ENCODE measurements at places on chromosomes 7 and 10.
A peak's percentile ranks its signal among the peaks of the same experiment; 100 is the strongest.

GRCh38 chr7:114921631-114922025 is 266 bp upstream of the MDFIC start:
- DNase-seq: peak; percentile 57

- no peak for DNase-seq
Observed at GRCh38 chr10:69439813-69440506, 11.3 kb upstream of the TSPAN15 start.

DNA sequence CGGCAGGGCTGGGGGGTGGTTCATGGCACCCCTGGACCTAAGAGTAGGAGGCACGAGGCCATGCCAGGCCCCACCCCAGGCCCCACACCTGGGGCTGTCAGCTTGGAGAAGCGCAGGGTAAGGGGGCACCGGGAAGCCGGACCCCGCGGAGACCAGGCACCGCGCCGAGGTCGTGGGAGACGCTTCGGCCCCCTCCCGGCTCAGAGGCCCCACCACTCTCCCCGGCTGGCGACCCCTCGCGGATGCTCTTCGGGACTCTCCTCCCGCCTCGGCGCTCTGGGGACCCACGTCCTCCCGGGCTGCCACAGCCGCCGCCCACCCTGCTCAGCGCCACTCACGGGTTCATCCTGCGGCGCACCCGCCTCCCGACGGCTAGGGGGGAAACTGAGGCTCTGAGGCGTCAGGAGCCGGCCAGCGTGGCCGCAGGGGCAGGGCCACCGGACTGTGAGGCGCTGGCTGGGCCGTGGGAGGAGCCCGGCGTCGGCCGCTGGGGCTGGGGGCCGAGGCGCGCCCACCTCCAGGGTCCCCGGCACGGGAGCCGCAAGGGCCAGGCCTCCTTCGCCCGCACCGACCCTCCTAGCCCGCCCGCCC is 25.9 kb downstream of the PDGFA start:
- DNase-seq: no peak

GRCh38 chr7:8303904-8304528 is 42.0 kb upstream of the ICA1 start:
- DNase-seq: no peak

- no peak for DNase-seq
Observed at GRCh38 chr10:52780391-52781155, 8.0 kb upstream of the MBL2 start.

DNA sequence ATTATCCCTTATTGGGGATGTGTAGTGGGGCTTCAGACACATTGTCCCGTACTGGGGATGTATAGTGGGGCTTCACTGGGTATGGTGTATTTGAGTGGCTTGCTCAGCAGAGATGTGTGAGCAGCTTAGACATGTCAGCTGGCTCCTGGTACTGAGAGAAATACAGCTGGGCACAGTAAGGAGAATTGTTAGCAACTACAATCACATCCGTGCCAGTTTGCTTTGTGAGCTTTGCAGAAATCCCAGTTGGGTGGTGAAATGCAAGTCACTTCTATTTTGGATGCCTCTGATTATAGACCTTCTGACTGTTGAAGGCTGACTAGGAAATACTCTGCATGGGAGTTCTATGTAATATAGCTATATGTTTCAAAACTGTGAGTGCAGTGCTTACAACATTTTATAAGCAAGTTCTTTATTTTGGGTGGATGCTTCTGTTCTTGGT is 10.8 kb downstream of the CCNY start:
- no peak for DNase-seq

GRCh38 chr7:32916006-32916405 is 24.4 kb upstream of the KBTBD2 start:
- no peak for DNase-seq

DNA sequence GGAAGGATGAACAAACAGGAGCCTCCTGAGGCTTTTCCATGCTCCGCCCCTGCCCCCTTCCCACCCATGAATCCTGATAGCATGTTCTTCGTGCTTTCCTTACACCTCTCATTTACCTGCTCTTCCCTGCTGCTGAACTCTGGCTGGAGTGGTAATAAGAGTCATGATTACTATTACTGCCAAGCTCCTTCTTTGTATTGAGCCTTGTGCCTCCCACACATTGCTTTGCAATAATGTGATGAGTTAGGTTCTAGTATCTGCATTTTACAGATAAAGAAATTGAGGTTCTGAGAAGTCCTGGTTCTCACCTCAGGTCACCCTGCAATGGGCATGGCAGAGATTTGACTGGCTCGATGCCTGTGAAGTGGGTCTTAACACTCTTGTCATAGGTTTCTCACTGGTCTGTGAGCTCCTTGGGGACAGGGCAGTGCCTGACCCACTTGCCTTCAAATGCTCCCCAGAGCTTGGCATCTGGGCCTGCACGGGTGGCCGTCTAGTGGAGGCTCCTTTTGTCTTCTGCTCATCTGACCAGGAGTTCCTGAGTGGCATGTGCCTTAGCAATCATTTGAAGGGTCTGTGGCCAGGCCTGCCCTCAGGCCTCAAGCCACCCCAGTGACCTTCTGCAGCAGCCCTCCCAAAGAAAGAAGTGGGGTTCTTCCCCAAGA is 309.2 kb upstream of the ZMIZ1 start:
- DNase-seq: no peak

- no peak for DNase-seq
Observed at GRCh38 chr10:113517165-113517900, 35.5 kb upstream of the HABP2 start.

DNA sequence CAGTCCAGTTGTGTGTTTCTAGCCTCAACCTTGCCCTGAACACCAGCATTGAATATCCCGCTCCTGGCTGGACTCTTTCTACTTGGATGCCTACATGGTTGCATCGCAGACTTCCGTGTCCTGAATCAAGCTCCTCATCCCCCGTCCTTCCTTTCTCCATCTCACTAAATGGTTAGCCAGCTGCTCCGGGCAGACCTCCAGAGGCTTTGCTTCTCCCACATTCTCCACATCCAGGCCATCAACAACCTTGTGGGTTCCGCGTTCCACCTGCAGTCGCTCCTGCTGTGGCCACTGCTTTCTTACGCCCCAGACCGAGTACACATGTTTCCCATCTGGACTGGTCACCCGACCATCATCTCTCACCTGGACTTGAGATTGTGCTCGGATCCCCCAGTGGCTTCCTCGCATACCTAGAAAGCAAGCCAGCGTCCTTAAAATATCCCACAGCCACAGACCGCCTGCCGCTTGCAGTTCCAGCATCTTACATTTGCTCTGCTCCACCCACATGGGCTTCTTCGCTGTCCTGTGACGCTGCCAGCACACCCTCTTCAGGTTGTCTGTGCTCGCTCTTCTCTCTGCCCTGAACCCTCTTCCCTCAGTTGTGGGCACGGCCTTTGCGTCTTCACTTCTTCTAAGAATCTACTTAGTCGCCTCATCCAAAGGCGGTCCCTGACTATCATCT is 25.9 kb downstream of the CELF2 start:
- DNase-seq: no peak

Data from activated CD4-positive, alpha-beta T cell treated with anti-CD3 and anti-CD28 coated beads, Interleukin-2, Interleukin-4, amounts not matched to agents 100 ng/mL and 50 ng/mL, durations not matched to agents 16 hours and 8 hours (primary cell).